ENCODE measurements at places on chromosomes 11 and 22.

GRCh38 chr22:17085277-17086181 is 729 bp downstream of the IL17RA start:
- no peak for DNase-seq

GRCh38 chr11:18490736-18491485 is 35.3 kb downstream of the LDHAL6A start:
- no peak for DNase-seq

DNA sequence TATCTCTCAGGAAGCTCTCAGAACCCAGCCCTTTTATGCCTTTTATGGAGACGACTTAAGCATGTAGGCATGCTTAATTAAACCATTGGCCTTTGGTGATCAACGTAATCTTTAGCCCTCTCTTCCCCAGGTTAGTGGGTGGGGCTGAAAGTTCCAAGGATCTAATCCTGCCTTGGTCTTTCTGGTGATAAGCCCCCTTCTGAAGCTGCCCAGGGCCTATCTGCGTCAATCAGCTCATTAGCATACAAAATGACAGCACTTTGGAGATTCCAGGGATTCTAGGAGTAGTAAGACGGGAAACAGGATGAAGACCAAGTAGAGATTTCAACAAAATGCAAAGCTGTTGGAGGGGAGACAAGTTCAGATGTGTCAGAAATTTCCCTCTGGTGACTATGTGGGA is 3.1 kb downstream of the FAM118A start:
- no peak for DNase-seq

DNA sequence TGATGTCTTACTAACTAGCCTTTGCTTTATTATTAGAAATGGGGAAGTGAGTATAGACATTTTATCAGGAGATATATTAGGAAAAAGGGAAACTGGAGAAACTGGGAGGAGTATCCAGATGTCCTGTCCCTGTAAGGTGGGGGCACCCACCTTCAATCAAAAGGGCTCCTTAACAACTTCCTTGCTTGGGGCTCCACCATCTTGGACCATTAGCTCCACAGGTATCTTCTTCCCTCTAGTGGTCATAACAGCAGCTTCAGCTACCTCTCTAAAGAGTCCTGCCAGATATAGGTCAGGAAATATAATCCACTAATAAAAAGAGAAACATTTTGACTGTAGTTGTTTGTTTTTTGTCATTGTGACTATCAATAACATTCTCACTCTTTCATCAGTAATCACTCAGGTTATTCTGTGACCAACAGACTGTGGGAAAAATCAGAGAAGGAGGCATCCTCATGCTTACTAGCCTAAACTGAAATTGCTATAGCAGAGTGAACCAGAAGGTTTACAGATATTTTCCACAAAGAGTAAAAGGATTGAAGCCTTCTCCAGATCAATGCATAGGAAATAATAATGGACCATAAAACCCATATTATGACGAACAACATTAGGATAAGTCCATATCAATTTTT is 10.4 kb downstream of the OR51B4 start:
- DNase-seq: no peak

DNA sequence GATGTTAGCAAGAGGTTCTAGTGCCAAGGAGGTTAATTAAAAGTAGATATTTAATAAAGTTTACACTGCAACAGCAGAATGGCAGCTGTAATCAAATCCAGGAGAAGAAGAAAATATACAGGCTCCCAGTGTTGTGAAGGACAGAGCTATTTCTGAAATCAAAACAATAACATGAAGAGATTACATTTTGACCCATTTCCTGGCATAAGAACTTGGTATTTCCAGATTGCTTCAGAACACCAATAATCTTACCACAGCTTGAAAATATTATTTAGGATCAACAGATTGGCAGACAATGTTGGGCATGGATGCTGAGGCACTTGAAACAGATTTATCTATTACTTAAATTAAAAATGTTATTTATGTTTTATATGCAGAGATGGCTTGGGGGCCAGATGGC is 692.5 kb downstream of the KCNA4 start:
- no peak for DNase-seq

GRCh38 chr11:15093432-15093831 is 20.0 kb downstream of the CALCB start:
- no peak for DNase-seq

GRCh38 chr11:46335890-46336562 is 11.2 kb upstream of the DGKZ start:
- DNase-seq: no peak

DNA sequence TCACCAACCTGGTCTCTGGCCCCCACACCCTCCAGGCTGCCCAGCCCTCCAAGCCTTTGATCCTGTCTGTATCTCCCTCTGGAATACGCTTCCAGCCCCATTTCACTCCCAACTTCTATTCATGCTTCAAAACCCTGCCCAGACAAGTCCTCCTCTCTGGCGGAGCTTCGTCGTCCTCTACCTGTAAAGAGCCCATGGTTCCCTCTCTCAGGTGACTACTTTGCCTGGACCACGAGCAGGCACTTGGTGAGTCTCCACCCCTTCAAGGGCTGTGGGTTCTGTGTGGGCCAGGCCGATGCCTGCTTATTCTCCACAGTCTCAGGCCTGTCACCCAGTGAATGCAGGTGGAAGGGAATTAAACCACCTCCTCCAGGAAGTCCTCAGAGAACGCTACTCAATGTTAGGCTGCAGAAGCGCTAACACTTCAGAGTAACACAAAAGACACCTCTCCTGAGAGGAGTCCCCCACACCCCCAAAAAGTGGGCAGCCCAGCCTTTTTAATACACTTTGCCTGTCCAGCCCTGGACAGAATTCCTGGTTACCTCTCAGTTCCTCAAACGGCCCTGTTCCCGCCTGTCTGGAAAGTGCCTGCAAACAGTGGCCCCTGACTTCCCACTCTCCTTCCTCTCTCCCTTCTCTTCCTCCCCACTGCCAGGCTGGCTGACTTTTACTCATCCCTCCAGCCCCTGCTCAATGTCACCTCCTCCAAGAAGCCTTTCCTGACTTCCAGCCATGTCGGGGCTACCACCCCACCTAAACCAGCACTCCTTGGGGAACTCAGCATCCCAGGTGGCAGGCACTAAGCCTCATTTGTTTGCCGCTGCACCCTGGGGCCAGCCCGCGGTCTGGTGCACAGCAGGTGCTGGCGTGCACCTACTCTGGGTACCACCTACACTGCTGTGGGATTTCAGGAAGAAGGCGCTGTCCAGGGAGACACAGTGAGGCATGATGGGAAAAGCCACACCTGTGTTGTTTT is 9.0 kb downstream of the RAC2 start:
- no peak for DNase-seq

GRCh38 chr11:113725407-113725806 is 19.3 kb upstream of the TMPRSS5 start:
- DNase-seq: no peak

- no peak for DNase-seq
These were observed 6.9 kb upstream of the IFITM3 start for GRCh38 chr11:327581-327923.

DNA sequence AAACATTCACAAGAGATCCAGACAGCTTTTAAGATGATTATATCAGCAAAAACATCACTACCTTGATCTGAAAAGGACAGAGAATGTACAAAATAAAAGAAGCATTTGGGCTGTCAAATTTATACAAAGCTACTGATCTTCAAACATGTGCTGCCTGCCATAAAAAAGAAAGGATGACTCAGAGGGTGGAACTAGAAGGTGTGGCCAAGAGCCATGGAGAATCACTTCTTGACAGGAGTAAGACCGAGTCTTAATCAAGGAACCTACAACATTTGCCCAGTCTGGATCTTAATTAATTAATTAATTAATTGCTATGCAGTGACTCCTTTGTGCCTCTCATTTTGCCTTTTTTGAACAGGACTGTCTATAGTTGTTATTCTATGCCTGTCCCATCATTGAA is 33.2 kb downstream of the C11orf96 start:
- DNase-seq: no peak

Data from activated CD8-positive, alpha-beta memory T cell treated with anti-CD3 and anti-CD28 coated beads for 4 hours (primary cell).